ENCODE measurements at places on chromosomes 6 and 20.

- DNase-seq = no peak
Observed at GRCh38 chr6:158344534-158344933, 32.3 kb downstream of the TULP4 start.

- no peak for DNase-seq
Observed at GRCh38 chr20:58714923-58715351, 22.3 kb downstream of the NPEPL1 start.

GRCh38 chr6:15260099-15260821 is 14.4 kb downstream of the JARID2 start:
- no peak for DNase-seq

DNA sequence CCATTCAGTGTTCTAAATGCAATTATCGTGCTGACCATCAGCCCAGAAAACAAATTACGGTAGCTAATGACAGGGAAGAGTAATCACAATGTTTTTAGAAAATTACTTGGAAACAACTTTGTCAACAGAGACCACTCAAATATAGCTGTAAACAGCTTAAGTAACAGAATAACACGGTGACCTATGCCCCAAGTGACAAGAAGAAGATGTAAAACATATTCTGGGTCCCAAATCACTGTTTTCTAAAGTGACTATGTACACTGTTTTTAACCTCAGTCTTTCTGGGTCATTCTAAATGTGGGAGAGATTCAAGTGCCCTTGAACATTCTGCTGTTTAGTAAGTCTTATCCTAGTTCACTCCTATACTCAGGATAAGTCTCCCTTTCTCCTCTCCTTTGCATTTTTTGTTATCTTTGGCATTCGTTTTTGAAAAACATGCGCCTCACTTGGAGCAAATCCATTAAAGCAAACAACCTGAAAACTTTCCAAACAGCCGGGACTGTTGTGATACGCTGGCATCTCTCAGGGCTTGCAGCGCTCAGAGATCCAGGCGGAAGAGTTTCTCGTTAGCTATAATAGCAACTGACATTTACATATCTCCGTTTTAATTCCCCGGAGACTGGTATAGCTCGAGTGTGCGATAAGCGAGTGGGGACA is 114.5 kb upstream of the SOX4 start:
- DNase-seq = no peak
